ENCODE measurements at places on chromosomes 3 and 15. TPM values are rescaled to one million over a fixed set of nuclear protein-coding genes. Genes with fewer than 3 reads are reported as not detected.

- DNase-seq = peak; percentile 38
These were observed 595 bp downstream of the PDCD7 start for GRCh38 chr15:65132878-65133547.

SEMA3F gene
- 52.0 TPM for polyA plus RNA-seq

XCR1 gene
- 1.0 TPM for polyA plus RNA-seq

ZMYND10 gene
- 7.2 TPM for polyA plus RNA-seq

DNA sequence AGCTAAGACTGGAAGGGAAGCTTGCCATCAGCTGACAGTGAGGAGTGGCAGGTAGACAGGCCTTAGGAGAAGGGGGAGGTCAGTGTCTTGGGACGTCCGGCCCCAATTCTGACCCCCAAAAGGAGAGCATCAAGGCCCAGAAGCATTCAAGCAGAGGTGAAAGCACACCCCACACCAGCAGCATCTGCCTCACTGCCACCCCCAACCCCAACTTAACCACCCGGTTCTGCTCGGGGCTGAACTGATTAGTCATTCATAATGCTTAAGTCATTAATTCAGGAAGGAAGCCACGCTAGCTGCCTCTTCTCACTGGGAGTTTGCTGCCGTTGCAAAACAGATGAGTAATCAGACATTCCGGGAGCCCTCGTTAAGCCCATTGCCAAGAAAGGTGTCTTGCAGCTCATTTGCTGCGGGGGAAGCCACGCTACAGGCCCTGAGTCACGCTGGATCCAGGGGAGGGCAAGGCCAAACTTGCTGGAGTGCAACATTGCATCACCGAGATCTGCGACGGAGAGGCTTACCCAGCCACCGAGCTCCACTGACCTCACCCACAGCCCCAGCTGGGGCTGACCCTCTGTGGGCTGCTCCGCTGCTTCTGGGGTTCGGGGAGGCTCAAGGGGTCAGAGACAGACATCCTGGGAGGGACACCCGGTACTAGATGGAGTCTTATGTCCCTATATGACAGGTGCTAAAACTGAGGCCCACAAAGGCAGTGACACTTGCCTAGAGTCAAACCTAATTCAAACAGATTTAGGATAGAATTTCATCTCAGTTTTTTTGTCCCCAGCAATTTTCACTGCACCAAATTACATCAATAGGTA is 46.4 kb upstream of the HES1 start:
- DNase-seq = peak; percentile 95

ZIC1 gene
- not detected for polyA plus RNA-seq

DNA sequence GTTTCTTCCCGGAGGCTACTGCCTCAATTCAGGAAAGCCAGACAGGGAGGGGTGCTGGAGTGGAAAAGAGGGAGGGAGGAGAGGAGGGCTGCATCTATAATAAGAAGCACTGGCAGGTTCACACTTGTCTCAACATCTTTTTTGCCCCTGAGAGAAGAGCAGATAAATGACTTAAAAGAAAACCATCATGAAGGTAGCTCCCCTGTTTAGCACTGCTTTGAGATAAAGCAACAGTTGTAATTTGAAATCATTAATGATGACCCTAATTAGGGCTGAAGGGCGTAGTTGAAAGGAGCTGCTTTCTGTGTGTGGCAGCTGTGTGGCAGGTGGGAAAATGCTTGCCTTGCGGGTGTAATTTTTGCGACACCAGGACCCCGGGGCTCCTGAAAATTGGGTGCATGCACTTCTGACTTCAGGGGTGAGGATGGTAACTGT is 222.8 kb upstream of the IL12A start:
- no peak for DNase-seq

GRCh38 chr3:79886204-79886603 is 118.4 kb upstream of the ROBO1 start:
- no peak for DNase-seq

HGD gene
- polyA plus RNA-seq = 0.38 TPM

DNA sequence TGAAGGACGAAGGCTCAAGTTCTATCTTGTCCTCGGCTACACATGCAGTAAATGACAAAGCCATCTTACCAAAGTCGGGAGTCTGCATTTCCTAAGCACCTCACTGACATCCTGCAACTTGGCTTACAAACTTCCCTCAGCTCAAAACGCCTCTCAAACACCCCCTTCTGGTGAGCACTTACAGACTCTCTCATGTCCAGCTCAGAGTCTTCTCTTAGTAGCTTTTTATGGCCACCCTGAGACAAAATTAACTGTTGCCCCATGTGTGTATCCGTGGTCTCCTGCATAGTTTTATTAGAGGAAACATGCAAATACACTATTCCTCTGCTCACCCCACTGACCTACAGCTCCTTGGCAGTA is 819.7 kb downstream of the FHIT start:
- DNase-seq = no peak

- no peak for DNase-seq
These were observed 8.5 kb downstream of the PFKFB4 start for GRCh38 chr3:48548126-48548525.

GRCh38 chr3:16168211-16168610 is 6.3 kb upstream of the GALNT15 start:
- DNase-seq = no peak

GRCh38 chr3:16319307-16319706 is 54.3 kb downstream of the OXNAD1 start:
- no peak for DNase-seq

TRPM1 gene
- polyA plus RNA-seq = 0.04 TPM

PLEKHO2 gene
- 23.9 TPM for polyA plus RNA-seq
